ENCODE measurements at places on chromosomes 3 and 15.

DNA sequence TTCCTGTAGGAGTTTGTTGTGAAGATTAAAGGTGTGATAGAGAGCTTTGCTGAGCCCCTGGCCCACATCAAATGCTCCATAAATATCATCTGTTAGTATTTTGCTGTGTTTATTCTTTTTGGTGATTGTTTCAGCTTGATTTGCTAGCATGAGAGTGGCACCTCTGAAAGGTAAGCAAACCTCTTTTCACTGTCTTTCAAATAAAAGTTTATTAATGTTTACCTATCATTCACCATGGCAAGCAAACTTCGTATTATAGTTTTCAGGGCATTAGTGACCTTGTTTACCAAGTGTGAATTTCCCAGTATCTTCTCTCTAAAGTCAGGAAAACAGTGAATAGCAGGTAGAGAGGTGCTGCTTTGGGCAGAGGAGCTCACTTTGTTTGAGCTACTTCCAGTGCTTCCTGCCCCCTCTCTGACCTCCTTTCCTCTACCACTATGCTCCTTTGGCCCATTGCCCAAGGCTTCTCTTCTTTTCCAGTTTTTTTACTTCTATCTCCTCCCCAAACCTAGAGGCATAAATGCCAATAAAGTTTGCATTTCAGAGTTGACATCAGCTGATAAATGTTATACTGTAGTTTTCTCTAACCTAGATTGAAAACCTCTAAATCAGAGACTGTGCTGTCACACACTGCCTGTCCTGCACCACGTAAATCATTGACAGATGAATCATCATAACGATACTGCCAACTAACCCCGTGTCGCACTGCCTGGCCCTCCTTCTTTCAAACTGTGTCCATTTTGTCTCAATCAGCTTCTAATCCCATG, 569.0 kb downstream of the TUSC7 start:
- no peak for DNase-seq

DNA sequence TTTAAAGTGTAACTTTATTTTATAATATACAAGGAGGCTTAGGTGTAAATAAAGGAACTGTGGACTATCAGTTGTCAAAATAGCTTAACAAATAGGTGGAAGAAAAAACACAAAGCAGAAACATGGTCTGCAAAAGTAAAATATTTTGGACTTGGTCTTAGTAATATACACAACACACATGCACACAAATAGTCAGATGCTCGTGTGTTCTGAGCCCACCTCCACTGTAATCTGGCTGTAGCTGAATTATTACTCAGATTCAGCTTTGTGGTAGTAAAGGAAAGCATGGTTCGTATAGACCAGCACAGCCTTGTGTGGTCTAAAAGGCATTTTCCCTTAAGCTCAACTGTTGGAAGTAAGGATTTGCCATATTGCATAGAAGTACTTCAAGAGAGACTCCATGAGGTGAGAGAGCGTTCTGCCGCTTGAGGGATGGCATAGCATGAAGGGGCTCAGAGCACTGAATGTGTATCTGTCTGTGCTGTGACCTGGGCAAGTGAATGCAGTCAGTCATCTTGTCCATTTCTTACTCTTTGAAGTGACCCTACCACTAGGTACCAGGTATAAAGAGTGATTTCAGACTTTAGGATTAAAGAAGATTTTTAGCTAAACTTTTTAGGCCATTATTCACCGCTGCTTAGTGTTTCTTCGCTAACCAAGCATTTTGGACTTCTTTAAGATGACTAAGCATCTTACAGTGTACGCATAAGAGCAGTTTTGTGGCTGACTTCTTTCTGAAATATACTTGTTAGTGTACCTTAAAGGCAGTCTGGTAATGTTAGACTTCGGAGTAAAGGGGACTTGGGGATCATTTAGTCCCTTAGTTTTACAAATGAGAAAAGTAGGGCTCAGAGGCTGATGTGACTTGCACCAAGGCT, 15.2 kb downstream of the TPM1 start:
- DNase-seq = no peak

- DNase-seq = no peak
Measured at GRCh38 chr3:21043139-21043538, 707.9 kb downstream of the ZNF385D start.

- no peak for DNase-seq
Measured at GRCh38 chr15:77504306-77504705, 83.6 kb downstream of the HMG20A start.

DNA sequence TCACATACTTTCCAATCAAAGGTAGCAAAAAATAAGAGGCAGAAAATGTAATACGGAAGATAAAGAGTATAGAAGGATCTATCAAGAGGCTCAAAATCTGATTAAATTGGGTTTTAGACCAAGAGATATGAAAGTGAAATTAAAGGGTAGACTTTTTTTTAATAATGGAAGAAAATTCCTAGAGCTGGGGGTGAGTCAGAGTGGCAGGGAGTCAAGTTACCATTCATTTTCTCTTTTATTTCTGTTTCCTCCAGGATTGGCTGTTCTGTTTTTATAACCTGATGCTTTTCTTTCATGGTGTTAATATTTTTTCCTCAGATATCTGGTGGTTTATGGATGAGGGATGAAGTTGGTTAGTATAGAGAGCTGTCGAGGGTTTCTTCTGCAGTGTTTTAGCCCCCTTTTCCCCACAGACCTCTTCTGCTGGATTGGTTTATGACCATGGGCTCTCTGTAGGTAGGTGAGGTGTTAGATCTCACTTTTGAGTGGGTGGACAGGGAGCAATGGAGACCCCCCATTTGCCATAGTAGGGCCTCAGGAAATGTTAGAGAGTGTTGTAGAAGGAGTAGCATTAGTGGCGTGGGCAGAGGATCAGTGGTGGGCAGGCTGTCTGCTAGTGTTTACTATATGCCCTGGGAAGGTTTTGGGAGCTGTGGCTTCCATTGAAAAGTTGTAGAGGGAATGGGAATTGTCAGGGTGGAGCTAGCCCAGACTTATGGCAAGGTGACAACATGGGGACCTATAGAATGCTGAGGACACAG, 201.6 kb upstream of the GOLGA6L4 start:
- no peak for DNase-seq

Measured in activated CD4-positive, alpha-beta T cell treated with anti-CD3 and anti-CD28 coated beads, Interleukin-2, amount 50 U/mL, for 48 hours (primary cell).